Cortex of kidney (tissue), 1 donor: ENCODE measurements at places on chromosomes 7 and 10.

DNA sequence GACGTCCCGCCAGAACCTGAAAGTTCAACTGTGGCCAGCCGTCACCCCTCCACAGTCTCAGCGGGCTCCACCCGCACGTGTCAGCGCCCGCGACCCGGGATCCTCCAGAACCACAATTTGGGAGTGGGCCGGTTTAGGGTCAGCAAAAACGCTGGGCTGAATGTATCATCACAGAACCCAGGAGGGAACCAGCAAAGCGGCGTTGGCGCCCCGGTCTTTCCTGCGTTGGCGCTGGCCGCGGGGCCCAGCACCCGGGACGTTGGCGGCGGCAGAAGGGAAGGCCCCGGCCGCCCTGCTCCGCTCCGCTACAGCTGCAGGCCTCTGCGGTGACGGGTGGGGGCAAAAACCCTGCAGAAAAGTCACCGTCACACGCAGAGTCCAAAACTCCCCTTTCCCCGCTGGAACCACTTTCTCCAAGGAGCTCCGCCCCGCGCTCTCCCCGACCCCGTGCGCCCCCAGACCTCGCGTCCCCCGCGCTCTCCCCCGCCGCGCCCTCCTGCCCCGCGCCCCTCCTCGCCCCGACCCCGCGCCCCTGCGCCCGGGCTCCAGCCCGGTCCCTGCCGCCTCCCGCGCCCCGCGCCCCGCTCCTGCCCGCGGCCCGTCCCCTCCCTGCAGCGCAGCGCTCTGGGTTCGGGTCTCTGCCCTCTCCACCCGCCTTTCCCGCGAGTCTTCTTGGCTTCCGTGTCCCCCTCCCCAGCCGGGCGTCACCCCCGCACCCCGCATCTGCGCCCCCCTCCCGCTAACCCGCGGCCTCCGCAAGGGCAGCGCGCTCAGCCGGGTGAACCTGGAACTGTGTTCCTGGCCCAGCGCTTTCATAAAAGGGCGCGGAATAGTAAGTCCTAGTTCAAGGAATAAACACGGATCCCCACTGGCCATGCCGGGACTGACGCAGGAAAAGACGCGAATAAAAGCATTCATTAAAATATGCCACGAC is 24.0 kb upstream of the RNF32 start:
- no peak for DNase-seq

DNA sequence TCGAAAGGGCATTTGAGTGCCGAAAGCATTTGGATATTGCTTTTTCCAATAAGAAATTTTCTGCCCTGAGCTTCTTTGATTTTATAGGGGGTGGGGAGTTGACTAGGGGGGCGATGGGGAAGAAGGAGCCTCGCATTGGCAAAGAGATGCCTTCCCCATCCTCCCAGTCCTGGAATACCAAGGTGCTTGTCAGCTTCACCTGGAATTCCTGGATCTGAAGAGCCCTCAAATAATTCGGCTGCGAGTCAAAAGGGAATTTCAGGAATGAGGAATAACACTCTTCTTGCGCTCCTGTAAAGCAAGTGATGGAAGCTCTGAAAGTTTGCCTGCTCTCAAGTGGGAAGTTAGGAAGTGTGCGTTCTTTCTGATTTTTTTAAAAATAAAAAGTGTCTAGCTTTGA is 7.3 kb downstream of the NXPH1 start:
- DNase-seq, result no peak

DNA sequence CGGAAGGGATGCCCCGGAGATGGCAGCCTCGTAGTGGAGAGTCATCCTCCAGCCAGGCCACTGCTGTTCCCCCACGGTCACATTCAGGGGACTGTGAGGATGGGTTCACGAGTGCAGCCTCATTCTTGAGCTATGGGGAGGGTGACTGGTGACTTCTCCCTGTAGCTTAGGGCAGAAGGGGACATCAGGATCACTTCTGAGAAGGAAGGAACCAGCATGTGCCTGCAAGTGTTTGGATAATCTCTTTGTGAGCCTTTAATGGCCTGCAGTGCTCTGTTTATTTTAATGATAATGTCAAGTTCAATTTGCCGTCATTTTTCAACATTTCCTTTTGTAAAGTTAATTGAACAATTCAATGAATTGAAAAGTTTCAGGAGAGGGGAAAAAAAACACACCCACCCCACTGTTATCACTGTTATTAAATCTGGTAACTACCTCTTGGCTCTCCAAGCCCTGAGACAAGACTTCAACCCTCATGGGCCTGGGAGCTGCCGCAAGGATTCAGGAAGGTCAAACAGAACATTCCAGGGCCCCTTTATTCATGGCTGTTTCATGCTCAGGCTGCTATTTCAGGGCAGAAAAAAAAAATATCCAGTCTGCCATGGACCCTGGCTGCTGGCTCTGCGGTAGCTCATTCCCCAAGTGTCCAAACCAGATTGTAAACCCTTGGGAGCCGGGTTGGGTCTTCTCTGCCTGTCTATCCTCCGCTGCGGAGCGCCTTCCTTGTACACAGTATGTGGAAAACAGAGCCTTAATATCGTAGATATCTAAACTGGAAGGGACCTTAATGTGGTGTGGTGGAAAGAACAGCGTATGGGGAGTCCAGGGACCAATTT is 100.4 kb downstream of the CDH23 start:
- no peak for DNase-seq

DNA sequence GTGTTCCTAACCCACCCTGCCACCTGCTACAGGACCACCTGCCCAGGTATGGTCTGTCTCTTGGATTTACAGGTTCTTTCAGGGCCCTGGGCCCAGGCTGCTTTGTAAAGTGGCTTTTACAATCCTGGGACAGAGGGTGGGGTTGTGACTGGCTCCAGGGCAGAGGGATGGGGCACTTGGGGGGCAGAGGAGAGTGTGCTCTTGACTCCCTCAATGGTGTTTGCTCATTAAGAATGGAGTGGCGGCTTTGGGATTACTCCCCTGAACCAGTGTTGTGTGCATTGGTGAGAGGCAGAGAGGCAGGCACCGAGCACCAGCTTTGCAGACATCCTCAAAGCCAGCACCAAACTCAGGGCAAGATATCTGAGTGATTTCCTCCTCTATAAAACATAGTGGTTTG is 43.5 kb downstream of the VWA2 start:
- no peak for DNase-seq

- no peak for DNase-seq
Observed at GRCh38 chr10:17022896-17023295, 106.7 kb downstream of the CUBN start.

GRCh38 chr7:132446260-132446659 is 130.0 kb downstream of the PLXNA4 start:
- no peak for DNase-seq

- no peak for DNase-seq
Observed at GRCh38 chr7:2638224-2638991, 6.6 kb downstream of the TTYH3 start.

- DNase-seq, result no peak
Observed at GRCh38 chr7:117750612-117751563, 122.4 kb downstream of the CTTNBP2 start.

- no peak for DNase-seq
Observed at GRCh38 chr10:78483641-78484040, 450.0 kb downstream of the RPS24 start.
